ENCODE measurements at places on chromosomes 13 and 19. TPM values are rescaled to one million over a fixed set of nuclear protein-coding genes. Genes with fewer than 3 reads are reported as not detected.

The ZNF471 gene
- total RNA-seq: 4.7 TPM

The PLK5 gene
- total RNA-seq: not detected

The TEX26 gene
- 0.14 TPM for total RNA-seq

The TLE5 gene
- 139 TPM for total RNA-seq

The RAB3A gene
- 3.1 TPM for total RNA-seq

The FAM83E gene
- total RNA-seq: 0.46 TPM

The ZNF208 gene
- 0.85 TPM for total RNA-seq

The SLITRK6 gene
- 0.28 TPM for total RNA-seq

The SH2D3A gene
- 0.28 TPM for total RNA-seq

The WBP4 gene
- 8.4 TPM for total RNA-seq

The EEF2 gene
- 4,292 TPM for total RNA-seq

The MAB21L1 gene
- 0.43 TPM for total RNA-seq

The CEACAM19 gene
- 2.0 TPM for total RNA-seq

The SIGLEC5 gene
- total RNA-seq: not detected

The UCHL3 gene
- total RNA-seq: 23.8 TPM

The LCP1 gene
- 0.28 TPM for total RNA-seq

The ATXN8OS gene
- not detected for total RNA-seq

The KCNK6 gene
- 19.5 TPM for total RNA-seq

The CYSLTR2 gene
- 1.3 TPM for total RNA-seq

The KIR2DL4 gene
- not detected for total RNA-seq

The HPN gene
- total RNA-seq: under 0.01 TPM

The MCOLN1 gene
- total RNA-seq: 3.8 TPM

The CGB8 gene
- total RNA-seq: not detected

The FKBP8 gene
- total RNA-seq: 256 TPM

The ARMC6 gene
- 25.1 TPM for total RNA-seq

The KIR2DL3 gene
- not detected for total RNA-seq

The PROZ gene
- total RNA-seq: not detected

The CCDC194 gene
- not detected for total RNA-seq

The GNG7 gene
- 0.14 TPM for total RNA-seq

The SERTM1 gene
- total RNA-seq: not detected

The ZNF724 gene
- 1.6 TPM for total RNA-seq

The DPF1 gene
- total RNA-seq: 0.57 TPM

The OSCAR gene
- total RNA-seq: 0.18 TPM

The TDRD3 gene
- total RNA-seq: 18.3 TPM

The REEP6 gene
- 2.0 TPM for total RNA-seq

The RFX1 gene
- total RNA-seq: 1.00 TPM

The CEACAM7 gene
- total RNA-seq: not detected

The FFAR1 gene
- total RNA-seq: not detected

The KLF16 gene
- total RNA-seq: 1.7 TPM

The SIGLEC8 gene
- total RNA-seq: not detected

The PCDH17 gene
- total RNA-seq: 0.09 TPM

The FBN3 gene
- not detected for total RNA-seq

The RDH8 gene
- total RNA-seq: not detected

The CFAP97D2 gene
- total RNA-seq: not detected

The KLHL1 gene
- total RNA-seq: not detected

Measured in smooth muscle cell of bladder (primary cell).